ENCODE measurements at places on chromosomes 16 and 17.

- no peak for DNase-seq
Observed at GRCh38 chr16:56965149-56966092, 3.7 kb downstream of the CETP start.

DNA sequence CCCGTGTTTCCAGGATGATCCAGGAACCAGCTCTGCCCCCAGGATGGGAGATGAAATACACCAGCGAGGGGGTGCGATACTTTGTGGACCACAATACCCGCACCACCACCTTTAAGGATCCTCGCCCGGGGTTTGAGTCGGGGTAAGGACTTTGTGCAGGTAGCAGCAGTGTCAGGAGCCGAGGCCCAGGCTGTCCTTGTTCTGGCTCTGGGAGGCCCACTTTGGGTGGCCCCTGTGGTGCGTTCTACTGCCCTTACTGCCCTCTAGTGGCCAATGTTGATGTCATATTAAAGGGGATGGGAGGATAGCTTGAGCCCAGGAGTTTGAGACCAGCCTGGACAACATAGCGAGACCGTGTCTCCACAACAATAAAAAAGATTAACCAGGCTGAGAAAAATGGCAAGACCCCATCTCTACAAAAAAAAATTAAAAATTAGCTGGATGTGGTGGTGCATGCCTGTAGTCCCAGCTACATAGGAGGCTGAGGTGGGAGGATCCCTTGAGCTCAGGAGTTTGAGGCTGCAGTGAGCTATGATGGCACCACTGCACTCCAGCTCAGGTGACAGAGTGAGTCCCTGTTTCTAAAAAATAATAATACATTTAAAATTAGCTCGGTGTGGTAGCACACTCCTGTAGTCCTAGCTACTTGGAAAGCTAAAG lies 20.9 kb upstream of the CLEC18A start:
- peak; percentile 49 for DNase-seq

DNA sequence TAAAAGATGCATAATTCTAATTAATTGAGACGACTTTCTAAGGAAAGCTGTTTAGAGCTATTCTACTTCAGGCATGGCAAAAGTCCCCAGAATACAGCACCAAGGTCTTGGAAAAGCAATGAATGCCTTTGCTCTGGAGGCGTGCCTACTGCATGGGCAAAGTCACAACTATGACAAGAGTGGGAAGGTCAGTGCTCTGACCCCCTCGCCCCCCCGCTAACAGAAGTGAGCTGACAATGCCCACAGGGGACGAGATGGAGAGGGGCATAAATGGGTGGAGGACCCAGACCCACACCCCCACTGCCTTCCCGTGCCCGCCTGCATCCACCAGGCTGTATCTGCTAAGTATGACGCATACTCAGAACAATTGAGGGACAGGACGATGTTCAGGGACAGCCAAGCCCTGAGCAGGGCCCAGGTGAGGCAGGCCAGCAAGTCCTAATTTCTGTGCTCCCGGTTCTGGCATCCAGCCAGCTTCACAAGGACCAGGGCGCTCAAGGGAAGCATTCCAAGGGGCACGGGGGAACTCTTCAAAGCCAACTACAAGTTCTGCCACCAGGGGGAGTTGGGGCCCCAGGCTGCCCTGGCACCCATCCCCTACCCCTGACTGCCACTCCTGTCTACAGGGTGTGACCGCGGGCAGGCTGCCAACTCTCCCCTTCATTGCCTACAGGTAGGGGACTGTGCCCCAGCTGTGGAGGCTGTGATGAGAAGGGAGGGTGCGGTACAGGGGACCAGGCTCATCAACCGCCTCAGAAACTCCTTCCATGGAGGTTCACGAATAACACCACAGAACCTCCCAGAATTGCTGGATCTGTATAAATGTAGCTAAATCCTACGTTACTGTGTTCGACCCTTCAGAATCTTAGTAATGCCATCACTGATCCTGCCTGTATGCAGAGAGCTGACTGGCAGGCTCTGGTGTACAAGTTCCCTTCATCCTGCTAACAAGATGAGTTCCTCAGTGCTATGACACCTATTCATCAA lies 20.8 kb downstream of the NPRL3 start:
- peak; percentile 59 for DNase-seq

- DNase-seq: no peak
Observed at GRCh38 chr16:65618931-65619330, 497.1 kb upstream of the CDH11 start.

DNA sequence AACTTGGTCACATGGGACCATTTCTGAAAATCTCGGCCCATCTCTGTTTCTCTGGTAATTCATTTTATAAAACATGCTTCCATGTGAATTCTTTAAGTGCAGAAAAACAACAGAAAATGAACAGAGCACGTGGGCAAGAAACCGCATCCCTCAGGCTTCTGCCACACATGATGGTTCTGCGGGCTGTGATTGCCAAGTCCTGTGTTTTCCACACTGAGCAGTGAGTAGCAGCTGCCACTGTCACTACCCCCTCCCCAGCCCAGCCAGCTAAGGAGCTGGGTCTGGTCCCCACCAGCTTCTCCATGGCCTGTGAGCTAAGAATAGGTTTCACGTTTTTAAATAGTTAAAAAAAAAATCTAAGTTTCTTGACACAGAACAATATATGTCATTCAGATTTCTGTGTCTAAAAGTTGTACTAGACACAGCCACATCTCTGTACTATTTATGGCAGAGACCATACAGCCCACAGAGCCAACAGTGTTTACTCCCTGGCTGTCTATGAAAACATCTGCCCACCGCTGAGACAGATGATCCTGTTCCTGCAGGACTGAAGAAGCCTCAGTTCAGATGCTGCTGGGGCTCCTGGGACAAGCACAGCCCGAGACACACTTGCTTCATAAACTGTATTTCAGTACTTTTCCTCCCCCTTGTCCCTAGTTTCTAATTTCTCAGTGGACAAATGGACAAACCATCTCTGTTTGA lies 41.5 kb downstream of the USP22 start:
- DNase-seq: no peak

DNA sequence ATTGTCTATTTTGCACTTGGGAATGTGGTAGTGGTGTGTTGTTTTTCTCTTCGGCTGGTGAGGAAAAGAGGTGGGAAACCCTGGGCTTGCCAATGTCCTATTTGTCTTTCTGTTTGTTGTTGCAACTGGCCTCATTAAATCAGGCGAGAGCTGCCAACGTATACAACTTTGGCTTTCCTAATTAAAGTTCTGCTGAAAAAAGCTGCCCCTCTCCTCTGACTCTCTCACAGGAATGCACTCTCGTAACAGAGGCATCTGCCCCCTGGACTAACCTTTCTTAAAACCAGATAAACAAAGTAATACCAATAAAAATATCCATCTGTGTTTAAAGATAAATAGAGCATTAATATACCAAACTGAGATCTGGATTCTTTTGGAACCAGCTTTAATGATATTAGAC lies 7.8 kb downstream of the CDRT15 start:
- DNase-seq: no peak

DNA sequence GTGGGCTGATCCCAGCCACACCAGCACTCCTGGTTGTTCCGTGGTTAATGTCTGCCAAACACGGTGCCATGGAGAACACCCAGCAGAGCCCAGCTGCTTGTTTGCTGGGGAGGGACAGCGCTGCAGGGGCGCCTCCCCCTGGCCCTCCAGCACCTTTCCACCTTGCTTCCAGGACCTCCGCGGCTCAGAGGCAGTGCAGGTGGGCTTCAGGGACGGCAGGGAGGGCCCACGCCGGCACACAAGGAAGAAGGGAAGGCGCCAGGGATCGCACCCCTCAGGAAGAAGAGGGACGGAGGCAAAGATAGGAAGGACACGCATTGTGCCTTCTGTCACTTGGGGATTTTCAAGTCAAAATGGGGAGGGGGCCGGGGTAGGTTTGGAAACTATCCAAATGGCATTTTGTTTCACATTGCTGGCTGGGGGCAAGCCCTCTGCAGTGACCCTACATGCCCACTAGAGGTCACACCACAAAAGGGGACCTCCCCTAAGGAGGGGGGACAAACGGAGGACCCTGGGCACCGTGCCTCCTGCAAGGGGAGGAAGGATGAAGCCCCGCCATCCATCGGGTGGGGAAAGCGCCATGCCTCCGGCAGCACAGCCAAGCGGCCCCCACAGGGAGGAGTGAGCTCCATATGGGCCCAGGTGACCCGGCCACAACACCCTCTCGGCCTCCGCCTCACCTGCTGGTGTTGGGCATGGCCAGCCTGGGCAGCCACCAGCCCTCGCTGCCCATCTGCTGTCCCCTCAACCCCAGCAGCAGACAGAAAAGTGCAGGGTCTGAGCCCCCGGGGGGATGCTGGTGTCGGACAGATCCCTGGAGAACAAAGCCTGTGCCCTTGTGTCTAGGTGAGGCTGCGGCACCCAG lies 7.5 kb upstream of the C16orf95 start:
- DNase-seq: peak; percentile 23

- no peak for DNase-seq
Observed at GRCh38 chr17:73228748-73229236, 32.9 kb downstream of the CPSF4L start.

- DNase-seq: no peak
Observed at GRCh38 chr16:20611350-20611902, 35.3 kb upstream of the ACSM2B start.

DNA sequence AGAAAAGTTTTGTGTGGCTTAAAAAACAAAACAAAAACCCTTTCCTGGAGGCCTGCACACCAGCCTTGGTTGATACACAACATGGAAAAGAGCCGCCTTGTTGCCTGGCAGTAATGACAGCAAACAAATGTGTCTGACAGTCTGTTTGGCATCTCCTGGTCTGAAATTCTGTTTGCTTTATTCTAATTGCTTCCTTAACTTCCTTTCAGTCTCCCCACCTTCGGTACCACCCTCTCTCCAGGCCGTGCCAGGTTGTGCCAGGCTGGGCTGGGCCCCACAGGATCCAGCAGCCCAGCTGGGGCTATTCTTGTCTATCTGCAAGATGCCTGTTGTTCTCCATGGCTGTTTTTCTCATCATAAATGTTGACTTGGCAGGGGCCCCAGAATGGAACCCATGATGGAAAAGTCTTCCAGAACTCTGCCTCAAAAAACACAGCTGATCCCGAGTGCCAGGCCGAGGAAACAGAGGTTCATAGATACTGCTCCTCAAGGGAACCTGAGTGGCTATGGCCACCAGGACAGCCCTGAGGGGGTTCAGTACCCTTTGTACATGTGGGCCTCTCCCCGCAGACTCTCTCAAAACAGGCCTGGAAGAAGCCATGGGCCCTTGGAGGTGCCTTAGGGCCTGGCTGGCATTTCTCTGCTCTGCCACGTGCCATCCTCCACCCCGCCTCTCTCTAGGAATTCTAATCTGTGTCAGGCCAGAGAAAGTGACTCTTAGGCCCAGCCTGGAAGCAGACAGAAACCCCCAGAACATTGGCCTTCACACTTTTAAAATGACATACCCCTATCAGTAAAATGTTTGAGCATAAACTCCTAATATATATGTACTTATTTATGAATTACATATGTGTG lies 50.5 kb downstream of the YPEL2 start:
- no peak for DNase-seq

- DNase-seq: no peak
Observed at GRCh38 chr17:33816842-33817617, 438.1 kb upstream of the CCL2 start.

DNA sequence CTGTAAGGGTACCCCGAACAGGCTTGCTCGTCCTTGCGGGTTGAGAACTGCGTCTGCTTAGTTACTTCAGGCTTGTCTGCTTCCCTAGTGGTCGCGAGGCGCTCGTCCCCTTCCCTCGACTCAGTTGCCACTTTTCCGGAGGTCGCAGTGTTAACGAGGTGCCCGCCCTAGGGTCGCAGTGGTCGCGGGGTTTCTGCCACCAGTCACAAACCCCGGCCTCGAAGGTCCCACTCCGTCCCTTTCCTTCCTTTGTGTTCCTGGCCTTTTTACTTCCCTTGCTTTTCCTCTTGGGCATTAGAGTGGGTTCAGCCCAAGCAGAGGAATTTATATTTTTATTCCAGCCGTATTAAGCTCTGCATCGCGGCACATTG lies 299 bp downstream of the NUP85 start:
- DNase-seq: no peak

DNA sequence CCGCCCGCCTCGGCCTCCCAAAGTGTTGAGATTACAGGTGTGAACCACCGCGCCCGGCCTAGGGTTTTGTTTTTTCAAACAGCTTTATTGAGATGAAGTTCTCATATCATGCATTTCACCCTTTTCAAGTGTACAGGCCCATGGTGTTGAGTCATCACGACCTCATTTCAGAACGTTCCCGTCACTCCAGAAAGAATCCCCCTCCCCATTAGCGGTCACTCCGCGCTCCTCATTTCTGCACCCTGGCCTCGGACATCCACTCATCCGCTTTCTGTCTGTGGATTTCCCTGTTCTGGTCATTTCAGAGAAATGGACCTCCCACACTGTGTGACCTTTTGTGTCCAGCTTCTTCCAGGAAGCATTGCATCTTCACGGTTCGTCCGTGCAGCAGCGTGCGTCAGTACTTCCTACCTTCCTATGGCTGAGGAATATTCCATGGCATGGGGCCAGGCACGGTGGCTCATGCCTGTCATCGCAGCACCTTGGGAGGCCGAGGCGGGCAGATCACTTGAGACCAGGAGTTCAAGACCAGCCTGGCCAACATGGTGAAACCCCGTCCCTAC lies 135.2 kb upstream of the GSE1 start:
- no peak for DNase-seq

DNA sequence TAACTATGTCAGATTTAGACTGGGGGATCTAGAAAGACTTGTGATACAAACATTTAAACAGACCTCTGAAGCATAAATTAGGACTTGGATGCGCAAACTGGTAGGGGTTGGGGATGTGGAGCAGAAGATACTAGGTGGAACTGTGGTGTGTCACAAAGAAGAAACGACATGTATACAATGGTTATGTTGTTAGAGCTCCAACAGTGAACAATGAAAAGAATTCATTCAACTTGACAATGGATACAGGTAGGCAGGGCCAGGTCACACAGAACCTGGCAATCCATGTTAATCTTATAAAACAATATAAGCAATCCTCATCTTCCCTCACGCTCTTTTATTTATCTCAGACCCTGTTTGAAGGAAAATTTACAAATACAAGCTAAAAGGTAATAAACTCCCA lies 102.0 kb downstream of the CDC27 start:
- no peak for DNase-seq

DNA sequence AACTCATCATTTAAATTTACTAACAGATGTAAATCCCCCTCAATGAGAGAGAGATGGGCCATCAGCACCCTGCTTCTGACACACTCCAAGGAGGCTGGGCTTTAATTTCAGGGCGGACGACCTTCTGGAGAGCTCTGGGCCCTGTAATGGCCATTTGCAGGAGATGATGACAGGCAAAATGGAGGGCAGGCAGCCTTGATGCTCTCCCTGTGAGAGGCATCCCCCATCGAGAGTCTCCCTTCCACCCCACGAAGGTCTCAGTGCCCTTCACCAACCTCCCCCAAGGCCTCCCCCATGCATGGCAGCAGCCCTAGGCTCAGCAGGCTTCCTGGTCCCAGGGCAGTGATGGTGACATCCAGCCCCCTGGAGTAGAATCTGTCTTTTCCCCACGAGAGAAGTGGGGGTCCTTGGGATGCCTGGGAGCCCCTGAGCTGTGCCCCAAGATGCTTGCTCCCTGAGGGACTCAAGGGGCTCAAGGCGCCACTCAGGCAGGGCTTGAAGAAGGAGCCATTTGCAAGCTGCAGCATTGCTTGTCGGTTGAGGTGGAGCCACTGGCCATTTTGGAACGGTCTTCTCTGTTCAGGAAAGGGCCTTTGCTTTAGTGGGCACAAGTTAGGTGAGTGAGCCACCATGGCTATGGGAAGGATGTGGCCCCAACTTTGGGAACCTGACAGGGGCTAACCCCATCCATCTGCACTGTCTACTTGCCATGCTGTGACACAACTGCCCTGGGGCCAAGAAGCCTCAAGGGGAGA lies 82.6 kb downstream of the C16orf78 start:
- DNase-seq: no peak
